ENCODE measurements at places on chromosomes 12 and 14.

DNA sequence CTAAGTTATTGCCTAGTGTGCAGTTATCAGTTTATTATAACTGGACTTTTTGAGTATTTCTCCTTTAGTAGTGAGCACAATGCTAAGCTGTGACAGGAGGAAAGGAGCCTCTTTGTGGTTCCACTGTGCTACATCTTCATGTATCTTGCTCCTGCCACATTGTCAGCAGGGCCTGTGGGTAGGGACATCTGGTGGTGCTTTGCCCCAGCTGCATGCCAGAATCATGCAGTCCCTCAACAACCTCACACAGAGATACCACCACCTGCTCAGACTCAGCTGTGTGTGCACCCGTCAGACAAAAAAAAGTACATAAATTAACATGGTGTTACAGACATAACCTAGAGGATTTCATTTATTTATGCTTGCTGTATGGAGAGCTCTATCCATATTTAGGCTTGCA is 51.1 kb downstream of the MIS18BP1 start:
- DNase-seq = no peak

DNA sequence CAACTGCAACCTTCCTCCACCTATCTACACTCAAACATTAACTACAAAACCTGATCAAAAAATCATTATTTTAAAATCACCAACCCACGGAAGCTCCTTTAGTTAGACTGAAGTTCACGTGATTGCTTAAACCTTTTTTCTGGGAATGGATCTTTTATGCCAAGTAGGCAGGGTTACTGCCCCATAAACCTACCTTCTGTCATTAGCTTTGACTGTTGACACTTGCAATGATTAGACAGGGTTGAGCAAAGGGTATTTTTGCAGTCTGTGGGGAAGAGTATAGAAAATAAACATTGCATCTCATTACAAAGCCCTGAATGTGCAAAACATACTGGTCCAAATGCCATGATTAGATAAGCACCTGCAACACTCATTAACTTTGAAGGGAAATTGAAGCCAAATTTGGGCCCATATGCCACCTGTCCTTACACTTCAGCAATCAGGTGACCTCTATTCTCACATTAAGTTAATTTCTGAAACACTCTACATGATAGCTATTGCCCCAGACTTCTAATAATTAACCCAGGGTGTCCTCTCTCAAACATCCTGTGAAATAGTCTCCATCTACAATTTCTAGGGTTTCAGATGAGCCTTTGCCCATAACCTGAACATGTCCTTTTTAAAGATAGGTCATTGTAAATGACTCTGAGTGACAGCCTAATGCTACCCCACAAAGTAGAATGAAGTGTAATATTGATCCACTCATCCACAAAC is 156.0 kb upstream of the PLEKHG7 start:
- DNase-seq = no peak

- DNase-seq = no peak
Observed at GRCh38 chr14:84129941-84130340, 1400.0 kb upstream of the FLRT2 start.

- DNase-seq = no peak
Observed at GRCh38 chr12:65695113-65695865, 129.0 kb upstream of the HMGA2 start.

- no peak for DNase-seq
Observed at GRCh38 chr14:75333606-75334548, 55.2 kb downstream of the FOS start.

GRCh38 chr14:93303659-93304058 is 29.2 kb downstream of the BTBD7 start:
- no peak for DNase-seq

- no peak for DNase-seq
Observed at GRCh38 chr14:100730581-100730980, 3.9 kb downstream of the DLK1 start.

DNA sequence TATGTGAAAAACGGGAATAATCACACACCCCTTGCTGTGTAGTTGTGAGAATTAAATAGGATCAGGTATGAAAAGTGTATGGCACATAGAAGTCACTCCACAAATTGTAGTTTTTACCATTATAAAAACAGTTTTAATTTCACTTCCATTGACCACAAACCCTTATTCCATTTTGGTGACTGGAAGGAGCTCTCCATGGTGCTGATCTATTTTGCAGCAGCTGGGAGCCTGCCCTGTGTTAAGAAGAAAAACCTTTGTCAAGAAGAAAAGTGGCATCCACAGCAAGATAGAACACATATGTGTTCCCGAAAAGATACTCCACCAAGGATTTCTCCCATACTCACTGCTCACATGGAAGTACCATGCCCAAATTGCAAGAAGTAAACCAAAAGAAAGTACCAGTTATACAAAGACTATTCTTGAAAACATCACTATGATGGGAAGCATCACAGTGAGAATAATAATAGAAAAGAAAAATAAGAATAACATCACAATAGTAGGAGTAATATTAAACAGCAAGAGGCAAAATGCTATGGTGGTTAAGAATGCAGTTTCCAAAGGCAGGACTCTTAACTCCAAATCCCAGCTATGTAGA is 58.7 kb downstream of the TUNAR start:
- no peak for DNase-seq

GRCh38 chr12:110791589-110791988 is 48.9 kb upstream of the PPP1CC start:
- no peak for DNase-seq

GRCh38 chr12:102702447-102703114 is 214.5 kb downstream of the PAH start:
- no peak for DNase-seq

DNA sequence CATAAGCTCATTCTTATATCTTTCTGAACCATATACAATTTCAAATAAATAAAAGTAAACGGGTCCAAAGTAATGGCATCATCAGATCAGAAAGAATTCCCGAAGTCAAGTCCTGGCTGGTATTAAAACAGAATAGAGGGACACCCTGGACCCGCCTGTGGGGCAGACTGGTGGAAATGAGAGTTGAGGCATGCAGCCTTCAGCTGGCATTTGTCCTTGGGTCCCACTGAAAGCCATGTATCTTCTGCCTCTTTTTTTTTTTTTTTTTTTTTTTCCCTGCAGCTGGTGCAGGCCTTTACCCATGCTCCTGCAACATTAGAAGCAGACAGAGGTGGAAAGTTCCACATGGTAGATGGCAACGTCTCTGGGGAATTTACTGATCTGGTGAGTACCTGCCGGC is 9.9 kb downstream of the AHSA1 start:
- no peak for DNase-seq

DNA sequence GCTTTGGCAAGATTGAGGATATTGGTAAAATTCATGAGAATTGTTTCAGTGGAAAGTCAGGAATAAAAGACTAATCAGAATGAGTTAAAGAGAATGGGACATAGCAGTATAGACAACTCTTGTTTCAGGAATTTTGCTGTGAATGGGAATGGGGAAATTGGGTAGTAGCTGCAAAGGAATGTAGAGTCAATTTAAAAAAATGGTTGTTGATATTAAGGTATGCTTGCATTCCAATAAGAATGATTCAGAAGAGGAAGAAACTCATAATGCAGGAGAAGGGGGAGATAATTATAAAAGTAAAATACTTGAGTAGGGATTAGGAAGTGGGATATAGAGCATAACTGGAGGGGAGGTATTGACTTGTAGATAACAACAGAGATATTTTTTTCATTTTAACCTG is 40.7 kb downstream of the MNAT1 start:
- no peak for DNase-seq

DNA sequence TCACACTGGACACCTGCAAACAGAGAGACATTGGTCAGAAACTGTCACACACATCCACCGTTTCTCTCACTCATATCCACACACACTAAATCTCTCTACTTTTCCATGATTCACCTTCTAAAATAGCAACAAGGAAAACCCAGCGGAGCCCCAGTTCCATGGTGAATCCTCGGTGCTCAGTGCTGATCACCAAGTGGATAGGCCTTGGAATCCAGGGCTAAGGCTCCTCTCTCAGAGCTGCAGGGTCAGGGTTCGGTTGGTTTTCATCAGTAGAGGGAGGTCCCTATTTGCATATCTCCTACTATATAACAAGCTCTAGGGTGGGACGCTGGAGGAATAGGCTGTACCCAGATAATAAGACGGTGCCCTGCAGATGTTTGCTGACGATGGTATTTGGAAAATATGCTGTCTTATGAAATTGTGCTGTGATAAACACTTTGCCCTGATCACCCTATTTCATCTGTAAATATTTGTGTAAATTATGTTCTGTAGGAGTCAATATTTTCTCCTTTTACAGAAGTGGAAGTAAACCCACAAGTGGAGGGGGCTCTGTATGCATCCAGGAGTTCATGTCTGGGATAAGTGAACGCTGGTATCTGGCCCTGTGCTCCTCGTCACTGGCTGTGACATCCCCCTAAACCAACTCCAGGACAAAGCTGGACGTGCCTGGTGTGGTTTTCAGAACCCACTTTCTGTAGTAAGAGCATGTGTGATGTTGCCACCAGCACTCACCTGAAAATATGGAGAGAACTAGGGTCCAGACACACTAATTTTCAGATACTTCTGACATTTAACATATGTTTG is 709.2 kb downstream of the TMEM121 start:
- no peak for DNase-seq

- no peak for DNase-seq
Observed at GRCh38 chr14:60002819-60003492, 83.0 kb downstream of the LRRC9 start.

DNA sequence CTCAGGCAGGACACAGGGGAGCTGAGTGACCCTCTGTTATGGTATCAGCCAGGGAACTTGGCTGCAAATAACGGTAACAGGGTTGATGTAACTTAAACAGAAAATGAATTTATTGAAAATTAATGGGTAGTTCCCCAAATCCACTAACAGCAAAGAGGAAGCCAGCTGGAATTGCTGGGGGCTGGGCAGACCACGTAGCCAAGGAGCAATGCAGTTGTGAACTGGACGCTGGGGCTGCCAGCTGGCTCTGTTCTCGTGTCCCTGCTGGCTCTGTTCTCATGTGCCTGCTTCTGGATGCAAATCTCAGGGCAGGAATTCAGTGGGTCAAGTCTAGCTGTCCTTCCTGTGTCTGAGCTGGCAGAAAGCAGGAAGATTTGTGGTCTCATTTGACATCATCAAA is 1383.3 kb upstream of the TMEM132C start:
- no peak for DNase-seq

Data from iPS DF 19.7 (cell line).